ENCODE measurements at places on chromosomes 1 and 21.

DNA sequence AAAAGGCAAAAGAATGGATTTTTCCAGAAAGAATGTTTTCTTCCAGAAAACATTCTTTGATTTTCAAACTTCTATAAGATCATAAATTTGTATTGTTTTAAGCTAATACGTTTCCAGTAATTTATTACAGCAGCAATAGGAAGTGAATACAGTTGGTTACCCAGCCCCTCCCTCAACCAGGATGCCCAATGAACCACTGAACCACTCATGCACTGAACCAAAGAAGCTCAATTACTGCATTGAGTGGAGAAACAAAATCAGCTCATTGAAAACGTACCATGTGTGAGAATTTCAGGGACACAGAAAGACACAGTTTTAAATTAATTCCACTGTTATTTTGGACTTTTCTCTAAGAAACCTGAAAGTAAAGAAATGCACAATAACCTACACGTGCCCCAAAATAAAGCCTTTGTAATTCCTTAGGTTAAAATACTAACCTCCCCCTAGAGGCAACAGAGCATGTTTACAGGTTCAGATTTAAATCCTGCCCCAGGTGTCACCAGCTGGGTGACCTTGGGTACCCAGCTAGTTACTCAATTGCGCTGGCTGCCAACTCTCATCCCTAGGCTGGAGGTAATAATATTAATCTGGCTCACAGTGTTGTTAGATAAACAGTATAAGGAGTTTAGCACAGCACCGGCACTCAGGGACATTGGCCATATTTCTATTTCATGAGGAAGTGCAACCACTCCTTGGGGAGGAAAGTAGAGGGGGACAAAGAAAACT is 111.7 kb downstream of the NMNAT2 start:
- DNase-seq: no peak

DNA sequence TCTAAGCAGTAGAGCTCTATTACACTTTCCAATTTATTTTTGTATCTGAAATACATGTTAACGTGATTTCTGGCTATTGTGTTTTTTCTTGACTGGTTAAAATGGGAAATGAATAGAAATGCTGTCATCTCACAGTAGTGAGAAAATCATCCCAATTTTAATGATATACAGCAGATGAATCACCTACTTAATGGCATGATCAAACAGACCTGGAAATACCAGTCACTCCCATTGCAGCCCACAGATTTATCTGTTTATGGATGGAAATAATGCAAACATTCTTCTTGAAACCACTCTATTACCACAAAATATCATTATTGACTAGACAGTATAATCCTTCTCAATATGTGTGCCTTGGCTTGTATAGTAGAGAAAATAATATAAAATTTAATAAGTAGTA is 497.8 kb upstream of the ADAMTS5 start:
- no peak for DNase-seq

- peak; percentile 5 for DNase-seq
Measured at GRCh38 chr1:182069028-182069466, 7.5 kb upstream of the ZNF648 start.

DNA sequence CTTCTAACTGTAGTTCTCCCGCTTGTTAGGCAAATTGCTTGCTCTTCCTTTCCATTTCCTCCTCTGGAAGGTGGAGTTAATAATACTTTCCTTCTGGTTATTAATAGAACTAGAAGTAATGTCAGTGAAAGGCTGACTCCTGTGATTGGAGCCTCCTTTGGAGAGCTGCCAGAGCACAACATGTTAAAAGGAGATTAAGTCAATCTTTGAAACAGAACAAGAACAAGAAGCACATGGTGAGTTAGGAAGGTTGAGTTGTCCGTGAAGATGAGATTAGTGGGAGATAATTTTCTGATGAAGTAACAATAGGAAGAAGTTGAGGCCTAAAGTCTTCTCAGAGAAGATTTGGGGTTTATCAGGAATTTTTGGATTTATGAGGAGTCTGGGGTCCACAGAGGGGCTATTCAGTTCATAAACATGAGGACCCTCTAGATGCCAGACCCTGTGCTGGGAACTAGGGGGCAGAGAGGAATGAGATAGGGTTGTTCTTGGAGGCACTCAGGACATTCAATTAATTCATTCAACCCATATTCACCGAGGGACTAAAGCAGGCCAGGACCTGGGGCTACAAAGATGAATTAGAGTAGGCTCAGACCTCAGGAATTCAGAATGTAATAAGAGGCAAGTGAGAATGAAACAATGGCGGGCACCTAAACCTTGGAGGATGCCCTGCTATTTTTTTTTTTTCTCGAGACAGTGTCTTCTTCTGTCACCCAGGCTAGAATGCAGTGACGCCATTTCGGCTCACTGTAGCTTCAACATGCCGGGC is 40.7 kb upstream of the DHCR24 start:
- DNase-seq: peak; percentile 38

- DNase-seq: no peak
Measured at GRCh38 chr1:233505130-233505529, 108.8 kb upstream of the KCNK1 start.

- DNase-seq: no peak
Measured at GRCh38 chr1:118084400-118084799, 100.6 kb downstream of the SPAG17 start.

DNA sequence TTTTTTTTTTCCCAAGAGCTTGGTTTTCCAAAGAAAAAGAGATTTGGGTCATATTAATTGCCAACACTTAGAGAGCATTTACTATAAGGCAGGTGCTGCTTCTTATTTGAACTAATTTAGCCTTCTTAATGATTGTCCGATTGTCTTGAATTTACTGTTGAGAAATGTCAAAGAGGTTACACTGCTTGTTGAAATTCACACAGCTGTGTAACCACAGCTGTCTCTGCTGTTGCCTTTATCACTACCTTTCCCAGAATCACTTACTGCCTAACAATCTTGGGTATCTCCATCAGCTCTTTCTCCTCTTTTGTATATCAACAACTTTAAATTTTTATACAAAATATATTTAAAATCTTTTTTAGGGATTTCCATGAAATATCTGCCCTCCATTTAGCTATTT is 115.6 kb downstream of the UCHL5 start:
- DNase-seq: no peak

DNA sequence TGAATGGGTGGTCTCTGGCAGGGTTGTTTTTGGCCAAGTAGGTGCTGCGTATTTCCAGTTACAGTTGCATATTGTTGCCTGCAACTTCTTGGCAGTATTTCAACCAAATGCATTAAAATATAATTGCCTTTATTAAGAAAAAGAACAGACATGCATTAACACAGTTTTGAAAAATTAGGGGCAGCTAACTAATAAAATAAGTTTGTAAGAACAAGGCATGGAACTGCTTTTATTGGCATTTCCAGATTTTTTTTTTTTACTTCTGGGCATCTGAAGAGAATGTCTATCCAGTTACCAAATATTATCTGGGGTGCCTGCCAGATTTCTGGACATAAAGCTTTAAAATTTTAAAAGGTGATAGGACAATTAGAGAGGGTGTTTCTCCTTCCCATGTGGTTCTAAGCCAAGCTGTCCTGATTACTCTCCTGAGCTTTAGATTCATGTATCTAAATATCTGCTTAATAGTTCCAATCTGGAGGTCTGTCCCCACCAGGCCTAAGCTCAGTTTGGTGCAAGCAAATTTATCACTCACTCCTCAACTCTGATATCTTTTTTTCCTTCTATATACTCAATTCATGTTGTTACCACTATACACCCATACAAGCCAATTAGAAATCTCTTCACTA is 553.3 kb upstream of the USP24 start:
- DNase-seq: no peak

DNA sequence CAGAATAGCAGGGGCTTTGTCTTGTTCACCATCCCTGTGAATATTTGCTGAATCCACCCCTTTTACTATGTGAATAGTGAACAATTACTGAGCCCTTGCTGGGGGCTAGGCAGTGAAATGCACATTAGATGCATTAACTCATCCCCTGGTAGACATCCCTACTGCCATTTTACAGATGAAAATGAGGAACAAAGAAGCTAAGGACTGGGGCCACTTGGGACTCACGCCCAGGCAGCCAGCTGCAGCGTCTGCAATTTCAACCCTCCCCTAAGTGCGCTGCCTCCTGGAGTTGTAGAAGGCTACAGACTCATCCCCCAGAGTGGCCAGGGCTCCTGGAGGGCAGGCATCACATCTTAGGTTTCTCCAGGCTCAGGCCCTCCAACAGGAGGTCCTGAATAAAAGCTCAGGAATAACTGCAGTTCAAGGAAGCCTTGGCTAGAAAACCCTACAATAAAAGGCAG is 31.6 kb downstream of the CAPZB start:
- no peak for DNase-seq

GRCh38 chr1:167427848-167428247 is 90.5 kb downstream of the CD247 start:
- DNase-seq: peak; percentile 9

GRCh38 chr1:203663821-203664220 is 37.2 kb downstream of the ATP2B4 start:
- DNase-seq: no peak

- DNase-seq: peak; percentile 40
Measured at GRCh38 chr1:202952818-202953217, 5.3 kb downstream of the ADIPOR1 start.

All from fibroblast of lung (primary cell).